Esophagus squamous epithelium (tissue), 5 donors: ENCODE measurements at places on chromosomes 12 and 14.

- DNase-seq = no peak
Observed at GRCh38 chr12:30823156-30823699, 68.5 kb upstream of the CAPRIN2 start.

- no peak for DNase-seq
Observed at GRCh38 chr12:58496411-58497190, 423.7 kb downstream of the LRIG3 start.

GRCh38 chr12:100715976-100716944 lies 78.3 kb upstream of the ANO4 start:
- DNase-seq = no peak

DNA sequence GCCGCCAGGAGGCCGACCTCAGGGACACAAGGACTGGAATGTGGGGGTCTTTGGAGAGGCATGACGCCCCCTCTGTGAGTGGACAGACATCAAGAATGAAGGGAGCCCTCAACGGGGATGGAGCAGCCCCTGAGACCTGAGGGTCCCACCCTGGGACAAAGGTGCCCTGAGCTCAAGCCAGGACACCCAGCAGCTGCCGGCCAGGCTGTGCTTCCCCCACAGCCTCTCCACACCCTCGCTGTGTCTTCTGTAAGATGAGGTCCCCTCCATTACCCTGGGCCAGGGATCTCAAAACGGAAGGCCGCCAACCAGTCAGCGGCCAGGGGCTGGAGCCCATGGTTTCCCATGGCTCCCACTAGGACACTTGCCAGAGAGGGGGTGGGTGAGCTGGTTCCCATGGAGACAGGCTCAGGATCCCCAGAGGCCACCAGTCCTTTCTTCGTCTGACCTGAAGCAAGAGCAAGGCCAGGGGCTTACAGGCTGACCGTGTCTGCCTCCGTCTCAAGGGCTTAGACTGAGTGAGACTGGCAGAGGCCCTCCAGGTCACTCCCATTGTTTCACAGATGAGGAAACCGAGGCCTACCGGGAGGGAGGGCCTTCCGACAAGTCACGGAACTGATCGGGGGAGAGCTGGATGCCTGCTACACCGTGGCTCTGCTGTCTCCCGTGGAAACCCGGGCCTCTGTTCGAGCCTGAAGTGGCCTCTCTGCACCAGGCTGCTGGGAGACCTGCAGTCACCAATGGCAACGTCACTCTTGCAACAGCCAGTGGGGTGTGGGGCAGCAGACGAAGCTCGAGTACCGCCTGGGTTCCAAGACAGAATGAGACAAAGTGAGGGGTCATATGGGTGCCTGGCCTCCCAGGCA lies 91.7 kb upstream of the DIO3 start:
- DNase-seq = no peak

- DNase-seq = no peak
Observed at GRCh38 chr14:93686268-93686667, 102.0 kb downstream of the PRIMA1 start.

DNA sequence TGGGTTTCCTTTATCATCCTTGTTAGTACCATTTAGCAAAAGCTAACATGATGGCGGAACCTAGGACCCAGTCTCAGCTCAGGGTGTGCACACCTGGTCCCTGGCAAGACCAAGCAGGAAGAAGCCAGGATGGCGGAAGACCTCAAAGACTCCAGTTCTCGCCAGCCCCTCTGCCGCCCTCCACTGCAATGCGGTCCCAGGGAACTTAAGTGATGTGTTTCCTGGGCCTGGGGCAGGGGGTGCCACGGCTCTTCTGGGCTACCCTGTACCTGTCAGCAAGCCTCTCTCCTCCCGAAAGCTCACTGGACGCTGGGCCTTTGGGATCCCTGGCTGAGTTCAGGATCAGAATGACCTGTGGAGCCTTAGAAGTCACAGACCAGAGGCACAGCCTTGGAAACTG lies 71.3 kb downstream of the FBXL14 start:
- DNase-seq = no peak

DNA sequence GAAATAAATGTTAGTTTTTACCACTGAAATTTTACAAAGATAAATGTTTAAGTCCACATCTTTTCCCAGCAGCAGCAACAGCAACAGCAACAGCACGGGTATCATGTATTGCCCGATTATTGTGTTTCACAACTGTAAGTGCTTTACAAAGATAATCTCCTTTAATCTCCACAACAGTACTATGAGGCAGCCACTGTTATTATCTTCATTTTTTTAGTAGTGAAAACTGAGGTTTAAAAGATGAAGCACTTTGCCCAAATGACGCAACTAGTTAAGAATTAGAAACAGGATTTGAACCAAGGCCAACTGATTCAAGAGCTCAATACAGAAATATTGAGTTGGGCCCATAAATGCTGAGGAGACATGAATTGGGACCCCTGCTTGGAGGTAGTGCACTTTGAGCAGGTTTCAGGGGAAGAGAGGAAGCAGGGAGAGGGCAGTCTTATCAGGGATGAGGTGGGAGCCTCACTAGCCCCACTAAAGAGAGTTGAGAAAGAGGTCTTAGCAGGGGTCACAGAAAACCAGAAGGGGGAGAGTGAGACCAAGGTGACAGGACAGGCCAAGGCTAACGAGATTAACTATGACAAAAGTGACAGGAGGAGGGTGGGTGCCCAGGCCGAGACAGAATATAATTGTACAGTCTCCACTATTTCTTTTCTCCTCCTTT lies 15.3 kb downstream of the KRT2 start:
- no peak for DNase-seq

- DNase-seq = no peak
Observed at GRCh38 chr14:73859145-73859544, 7.5 kb downstream of the PTGR2 start.

GRCh38 chr14:76951166-76951565 lies 77.3 kb downstream of the IRF2BPL start:
- DNase-seq = no peak

DNA sequence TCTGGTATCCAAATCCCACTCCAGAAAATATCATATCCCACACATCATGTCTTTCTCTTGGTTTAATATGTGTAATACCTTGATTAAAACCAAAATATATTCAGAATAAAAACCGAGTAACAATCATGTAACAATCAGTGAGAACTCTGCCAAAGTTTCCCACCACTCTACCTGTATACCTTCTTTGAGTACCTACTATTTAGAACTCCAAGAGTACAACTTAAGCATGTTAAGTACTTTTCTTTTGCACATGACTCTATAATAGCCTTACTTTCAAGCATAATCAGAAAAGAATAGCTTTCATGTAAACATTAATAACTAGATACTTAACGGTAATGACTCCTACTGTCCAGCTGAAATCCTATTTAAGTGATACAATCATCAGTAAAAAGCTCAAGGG lies 223.2 kb downstream of the MED13L start:
- DNase-seq = no peak

GRCh38 chr12:80432061-80432460 lies 12.0 kb upstream of the PTPRQ start:
- no peak for DNase-seq

DNA sequence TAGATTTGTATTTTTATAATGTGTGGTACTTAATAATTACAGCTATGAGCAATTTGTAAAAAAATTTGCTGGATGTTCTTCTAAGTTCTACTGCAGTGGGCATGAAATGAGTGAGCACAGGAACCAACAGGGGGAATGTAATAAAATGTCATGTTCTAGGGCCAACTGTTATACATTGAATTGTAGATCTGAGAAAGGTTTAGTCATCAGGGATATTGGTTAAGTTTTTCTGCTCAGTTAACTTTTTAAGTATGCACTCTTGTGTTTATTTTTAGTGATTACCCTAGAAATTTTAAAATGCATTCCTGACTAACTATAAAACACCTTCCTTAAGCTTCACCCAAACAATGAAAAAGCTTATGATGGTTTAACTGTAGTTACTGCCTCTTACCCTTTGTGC lies 101.8 kb downstream of the CAND1 start:
- no peak for DNase-seq

- DNase-seq = no peak
Observed at GRCh38 chr12:28795311-28795710, 353.8 kb upstream of the FAR2 start.

DNA sequence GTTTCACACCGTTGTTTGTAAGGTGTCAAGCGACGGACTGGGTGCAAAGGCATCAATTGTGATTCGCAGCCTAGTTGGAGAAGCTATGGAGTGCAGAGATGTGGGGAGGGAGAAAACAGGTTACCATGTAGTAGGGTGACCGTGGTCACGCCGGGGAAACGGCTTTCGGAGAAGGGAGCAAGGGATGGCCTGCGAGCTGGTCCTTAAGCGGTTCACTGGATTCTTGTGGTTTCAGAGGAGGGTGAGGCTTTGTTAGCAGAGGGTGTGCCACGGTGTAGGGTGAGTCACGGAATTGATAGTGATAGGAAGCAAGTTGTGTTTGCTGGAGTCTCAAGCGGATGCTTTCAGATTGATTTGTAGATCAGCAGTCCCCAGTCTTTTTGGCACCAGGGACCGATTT lies 2.3 kb downstream of the PIWIL1 start:
- no peak for DNase-seq

DNA sequence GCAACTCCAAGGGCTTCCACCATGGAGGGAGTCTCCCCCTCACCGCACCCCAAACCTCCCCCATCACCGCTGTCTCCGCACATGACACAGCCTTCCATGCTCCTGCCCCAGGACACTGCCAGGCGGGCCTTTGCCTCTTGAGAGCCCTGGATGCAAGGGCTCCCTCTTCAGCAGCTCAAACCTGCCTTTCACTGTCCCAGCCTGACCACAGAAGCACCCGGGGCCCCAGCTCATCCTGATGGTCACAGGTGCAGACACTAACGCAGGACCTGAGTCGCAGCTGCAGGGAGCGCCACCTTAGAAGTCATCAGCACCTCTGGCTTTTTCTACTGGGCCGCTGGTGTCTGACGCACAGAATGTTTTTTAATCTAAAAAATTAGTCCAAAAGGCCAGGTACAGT lies 54.0 kb downstream of the SYNE3 start:
- DNase-seq = no peak

- DNase-seq = no peak
Observed at GRCh38 chr12:109557805-109558204, 15.5 kb downstream of the MMAB start.

- DNase-seq = no peak
Observed at GRCh38 chr12:14729586-14729985, 33.2 kb upstream of the GUCY2C start.

- DNase-seq = no peak
Observed at GRCh38 chr14:65689070-65689469, 276.5 kb downstream of the FUT8 start.

DNA sequence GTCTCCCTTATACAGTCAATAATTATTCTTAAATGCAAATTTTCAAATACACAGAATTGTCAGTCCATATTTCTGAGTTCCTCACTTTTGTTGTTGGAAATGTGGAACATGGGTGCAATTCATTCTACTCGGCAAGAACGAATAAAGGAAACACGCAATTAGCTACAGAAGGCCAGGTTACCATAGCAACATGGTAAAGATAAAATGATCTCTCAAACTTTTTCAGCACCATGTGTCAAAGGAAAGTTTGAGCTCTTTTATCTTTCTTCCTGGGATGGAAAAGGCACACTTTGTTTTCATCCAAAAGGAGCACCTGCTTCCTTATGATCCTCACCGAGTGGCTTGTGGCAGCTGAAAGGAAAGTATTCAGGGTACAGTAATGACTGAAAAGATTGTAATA lies 595.0 kb downstream of the RPS29 start:
- no peak for DNase-seq

DNA sequence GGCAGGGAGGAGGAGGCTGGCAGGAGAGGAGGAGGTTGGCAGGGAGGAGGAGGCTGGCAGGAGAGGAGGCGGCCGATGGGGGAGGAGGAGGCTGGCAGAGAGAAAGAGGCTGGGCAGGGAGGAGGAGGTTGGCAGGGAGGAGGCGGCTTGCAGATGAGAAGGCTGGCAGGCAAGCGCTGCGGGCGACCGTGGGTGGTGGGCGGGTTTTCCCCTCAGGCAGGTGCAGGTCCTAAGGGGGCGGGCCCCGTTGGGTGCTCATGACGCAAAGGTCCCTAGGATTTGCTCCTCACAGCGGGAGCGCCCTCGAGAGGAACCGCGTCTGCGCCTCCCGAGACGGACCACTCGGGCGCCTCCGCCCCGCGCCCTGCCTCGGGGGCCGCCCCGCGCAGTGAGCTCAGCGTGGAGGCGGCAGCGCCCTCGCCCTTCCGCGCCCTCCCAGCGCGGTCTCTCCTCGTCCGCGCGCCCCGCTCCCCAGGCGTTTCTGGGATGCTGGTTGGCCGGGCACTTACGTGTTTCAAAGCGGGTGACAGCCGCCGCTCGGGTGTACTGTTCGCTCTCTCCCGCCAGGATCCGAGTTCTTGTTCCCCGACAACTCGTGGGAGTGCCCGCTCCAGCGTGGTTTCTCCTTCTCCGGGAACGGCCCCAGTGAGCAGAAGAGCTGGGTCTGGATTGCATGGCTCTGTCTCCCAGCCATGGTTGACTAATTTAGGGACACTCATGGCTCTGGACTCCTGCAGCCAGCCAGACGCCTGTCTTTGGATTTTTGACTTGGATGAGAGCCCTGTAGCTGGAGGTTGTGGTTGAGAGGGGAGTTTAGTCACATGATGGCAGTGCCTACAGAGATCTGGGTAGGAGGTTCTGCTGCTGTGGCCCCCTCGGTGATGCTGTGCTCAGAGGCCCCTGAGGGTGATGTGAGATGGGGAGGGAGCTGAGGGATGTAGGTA lies 64.1 kb upstream of the PPP4R3A start:
- DNase-seq = no peak

DNA sequence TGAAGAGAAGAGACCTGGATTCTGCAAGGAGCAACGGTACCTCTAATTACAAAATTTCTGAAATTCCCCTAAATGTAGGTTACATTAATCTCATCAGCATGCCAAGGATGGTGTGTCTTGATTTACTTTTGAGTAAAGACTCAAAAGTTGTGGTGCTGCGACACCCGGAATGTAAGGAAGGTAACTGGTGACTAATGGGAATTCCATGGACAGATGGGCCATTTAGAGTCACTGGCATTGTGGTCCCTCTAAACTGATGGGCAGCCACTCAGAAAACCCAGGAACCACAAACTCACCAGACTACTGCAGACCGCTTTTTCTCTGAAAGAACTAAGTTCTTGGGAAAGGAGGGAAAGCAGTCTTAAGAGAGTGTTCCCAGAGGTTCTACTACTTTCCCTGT lies 32.8 kb downstream of the GRIN2B start:
- no peak for DNase-seq

GRCh38 chr12:27652174-27652763 lies 44.0 kb upstream of the REP15 start:
- no peak for DNase-seq

DNA sequence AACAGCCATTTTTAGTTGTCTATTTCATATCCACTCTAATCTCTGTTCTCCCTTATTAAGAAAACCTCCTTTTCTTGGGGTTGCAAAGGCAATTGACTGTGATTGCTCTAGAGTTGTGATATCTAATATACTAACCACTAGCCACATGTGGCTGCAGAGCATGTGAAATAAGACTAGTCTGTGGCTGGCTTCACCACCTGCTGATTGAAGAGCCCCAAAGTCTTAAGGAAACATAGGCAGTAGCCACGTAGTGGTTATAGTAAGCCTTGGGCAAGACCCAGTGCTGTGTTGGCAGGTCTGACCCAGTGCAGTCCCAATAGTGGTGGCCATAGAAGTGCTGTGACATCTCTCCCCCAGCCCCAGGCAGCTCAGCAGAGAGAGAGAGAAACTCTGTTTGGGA lies 28.4 kb upstream of the ATP2B1 start:
- DNase-seq = no peak

- DNase-seq = no peak
Observed at GRCh38 chr12:43937947-43938346, 102.1 kb downstream of the TMEM117 start.
